ENCODE measurements at places on chromosomes 7 and 10. TPM values are rescaled to one million over a fixed set of nuclear protein-coding genes. Genes with fewer than 3 reads are reported as not detected.

GRCh38 chr10:89201345-89202032 is 5.6 kb downstream of the CH25H start:
- DNase-seq: no peak

DNA sequence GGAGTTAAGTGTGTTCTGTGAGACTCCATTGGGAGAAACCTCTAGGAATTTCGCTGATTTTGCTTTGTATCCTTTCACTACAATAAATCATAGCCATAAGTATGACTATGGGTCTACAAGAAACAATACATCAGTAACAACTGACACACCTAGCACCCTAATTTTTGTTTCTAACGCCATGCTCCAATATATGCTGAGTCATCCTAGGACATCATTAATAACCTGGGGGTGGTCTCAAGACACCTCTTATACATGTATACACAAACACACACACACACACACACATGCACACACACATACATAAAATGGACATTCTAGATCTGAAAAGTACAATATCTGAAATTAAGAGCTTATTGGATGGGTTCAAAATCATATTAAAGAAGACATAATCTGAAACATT is 18.2 kb downstream of the ZNF248 start:
- DNase-seq: no peak

GRCh38 chr7:92226981-92227380 is 18.7 kb downstream of the KRIT1 start:
- DNase-seq: no peak

DNA sequence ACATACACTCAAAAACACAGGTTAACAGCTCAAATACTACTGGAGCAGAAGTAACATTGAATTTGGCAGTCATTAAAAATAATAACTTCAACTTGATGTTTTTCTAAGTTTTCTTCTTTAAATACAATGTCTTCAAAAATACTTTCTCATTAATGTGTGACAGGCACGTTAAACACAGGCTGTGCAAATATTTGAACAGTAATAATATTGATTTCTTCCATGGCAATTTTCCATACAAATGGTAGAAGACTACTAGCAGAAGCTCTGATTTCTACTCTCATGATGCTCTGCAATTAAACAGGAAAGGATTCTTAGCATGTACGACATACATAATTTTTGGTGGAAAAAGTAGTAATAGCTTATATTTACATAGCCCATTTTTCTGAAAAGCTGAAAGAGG is 47.4 kb downstream of the NRP1 start:
- no peak for DNase-seq

DNA sequence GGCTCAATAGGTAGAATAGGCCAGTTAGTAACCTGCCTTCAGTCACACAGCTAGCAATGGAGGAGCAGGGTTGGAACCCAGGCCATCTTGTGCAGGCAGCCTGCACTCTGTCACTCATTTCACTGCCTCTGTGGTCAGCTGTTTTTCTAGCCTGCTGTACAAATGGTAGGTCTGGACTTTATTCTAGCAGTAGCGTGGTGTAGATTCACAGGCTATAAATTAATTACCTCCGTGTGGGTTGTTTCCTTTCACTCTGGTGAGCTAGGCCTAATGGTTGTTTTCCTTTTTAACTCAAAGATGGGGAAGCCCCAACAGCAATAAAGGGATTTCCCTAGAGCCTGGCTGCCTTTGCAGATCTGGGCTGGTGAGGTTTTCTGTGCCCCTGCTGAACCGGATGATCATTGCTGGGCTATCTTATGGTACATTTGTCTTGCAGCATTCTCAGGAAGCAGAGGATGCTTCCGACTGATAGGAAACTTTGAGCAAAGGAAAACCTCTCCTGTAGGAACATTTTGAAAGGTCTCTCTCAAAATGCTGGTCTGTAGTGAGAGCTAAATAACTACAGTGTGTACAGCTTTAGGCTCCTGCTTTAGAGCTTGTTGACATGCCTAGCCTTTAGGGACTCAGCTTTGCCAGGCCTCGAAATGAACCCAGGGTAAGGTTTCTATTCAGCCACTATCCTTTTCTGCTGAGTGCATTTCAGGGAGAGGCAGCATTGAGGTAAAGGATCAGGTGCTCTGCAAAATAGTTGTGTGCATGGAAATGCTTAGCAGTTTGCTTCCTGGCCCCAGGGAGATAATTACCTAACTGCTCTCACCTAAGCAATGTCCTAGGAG is 157.4 kb downstream of the ST7 start:
- DNase-seq: no peak

The ZWINT gene
- total RNA-seq: 1.2 TPM

All from heart left ventricle (tissue), 16 donors.